Peyer's patch (tissue), 4 donors: ENCODE measurements at places on chromosomes 3 and 15. TPM values are rescaled to one million over a fixed set of nuclear protein-coding genes. Genes with fewer than 3 reads are reported as not detected.
A peak's percentile ranks its signal among the peaks of the same experiment; 100 is the strongest.

DNA sequence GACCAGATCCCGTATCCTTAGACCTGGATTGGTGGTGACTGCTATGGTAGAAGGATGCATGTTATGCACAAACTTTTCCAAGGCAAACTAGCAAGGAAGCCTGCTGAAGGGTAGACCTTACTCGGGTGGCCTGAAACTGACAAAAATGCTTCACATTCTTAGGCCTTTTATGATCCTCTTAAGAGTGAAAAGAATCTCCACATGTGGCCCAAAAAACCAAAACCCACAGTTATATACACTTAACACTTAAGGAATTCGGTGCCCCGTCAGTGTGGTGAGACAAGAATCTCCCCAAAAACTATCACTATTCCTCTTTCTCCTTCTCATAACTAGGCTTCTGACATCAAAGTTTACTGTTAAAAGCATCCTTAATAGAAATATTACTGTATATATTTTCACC lies 130.1 kb upstream of the SOX2 start:
- no peak overlapping the region for H3K4me3 ChIP-seq
- no peak overlapping the region for H3K27ac ChIP-seq
- no peaks in the 10 kb centered on the region for H3K27me3 ChIP-seq
- H3K36me3 ChIP-seq = no peaks in the 10 kb centered on the region

DNA sequence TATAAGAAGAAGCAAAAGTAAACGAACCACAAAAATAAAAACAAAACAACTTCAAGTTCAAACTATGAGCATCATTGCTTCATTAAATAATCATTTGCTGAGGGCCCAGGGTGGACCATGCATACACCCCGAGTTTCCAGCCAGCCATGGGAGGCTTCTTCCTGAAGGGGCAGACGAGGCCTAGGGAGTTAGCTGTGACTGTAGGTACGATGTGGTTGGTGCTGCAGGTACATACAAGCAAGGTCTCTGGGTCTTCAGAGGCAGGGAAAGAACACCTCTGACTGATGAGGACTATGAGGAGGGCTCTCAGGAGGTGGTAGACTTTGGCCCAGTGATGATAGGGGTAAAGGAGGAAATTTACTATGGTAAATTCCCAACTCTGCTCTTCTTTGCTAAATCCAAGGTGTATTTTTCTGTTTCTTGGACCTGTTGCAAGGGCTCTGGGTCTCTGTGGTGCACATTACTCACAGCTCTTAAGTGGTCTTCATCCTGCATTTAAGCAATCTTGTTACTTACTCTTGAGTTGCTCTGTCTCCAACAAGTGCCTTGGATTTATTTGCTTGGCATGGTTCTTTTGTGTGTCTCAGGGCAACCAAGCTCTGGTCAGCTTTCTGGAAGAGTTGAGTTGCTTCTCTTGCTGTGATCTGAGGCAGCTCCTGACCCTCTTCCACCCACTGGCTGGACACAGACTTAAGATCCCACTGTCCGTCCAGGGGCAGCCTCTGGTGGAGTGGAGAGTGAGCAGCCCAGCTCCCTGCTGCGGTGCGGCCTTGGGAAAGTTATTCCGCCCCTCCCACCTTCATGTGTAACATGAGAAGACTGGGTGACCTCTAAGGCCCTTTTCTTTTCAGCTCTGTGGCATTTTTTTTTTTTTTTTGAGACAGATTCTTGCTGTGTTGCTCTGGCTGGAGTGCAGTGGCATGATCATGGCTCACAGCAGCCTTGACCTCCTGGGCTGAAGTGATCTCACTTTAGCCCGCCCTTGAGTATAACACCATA lies 56.1 kb upstream of the KIF23 start:
- no peaks in the 10 kb centered on the region for H3K27me3 ChIP-seq
- H3K4me3 ChIP-seq = no peak overlapping the region
- H3K4me1 ChIP-seq = no peaks in the 10 kb centered on the region
- H3K27ac ChIP-seq = no peak overlapping the region
- no peaks in the 10 kb centered on the region for H3K36me3 ChIP-seq

DNA sequence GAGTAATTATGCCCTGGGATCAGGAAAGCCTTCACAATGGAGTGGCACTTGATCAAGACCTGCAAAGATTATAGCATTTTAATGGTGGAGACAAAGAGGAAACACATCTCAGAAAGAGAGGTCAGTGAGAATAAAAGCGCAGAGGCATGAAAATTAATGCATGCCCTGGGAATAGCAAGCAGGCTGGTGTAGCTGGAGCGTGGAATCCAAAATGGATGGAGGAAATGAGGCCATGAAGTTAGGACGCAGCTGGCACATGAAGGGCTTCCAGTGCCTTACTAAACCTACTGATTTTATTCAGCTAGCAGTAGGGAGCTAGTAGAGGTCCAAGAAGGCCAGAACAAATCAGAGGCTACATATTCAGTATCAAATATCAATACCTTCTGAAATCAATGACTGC lies 38.1 kb downstream of the TMEM212 start:
- H3K4me3 ChIP-seq = no peak overlapping the region
- H3K36me3 ChIP-seq = no peaks in the 10 kb centered on the region
- H3K27ac ChIP-seq = no peak overlapping the region
- DNase-seq = no peak
- no peaks in the 10 kb centered on the region for H3K4me1 ChIP-seq

- DNase-seq = no peak
- H3K4me1 ChIP-seq = no peaks in the 10 kb centered on the region
- H3K4me3 ChIP-seq = no peak overlapping the region
- no peaks in the 10 kb centered on the region for H3K27me3 ChIP-seq
These were observed 91.5 kb upstream of the PROK2 start for GRCh38 chr3:71876135-71877105.

DNA sequence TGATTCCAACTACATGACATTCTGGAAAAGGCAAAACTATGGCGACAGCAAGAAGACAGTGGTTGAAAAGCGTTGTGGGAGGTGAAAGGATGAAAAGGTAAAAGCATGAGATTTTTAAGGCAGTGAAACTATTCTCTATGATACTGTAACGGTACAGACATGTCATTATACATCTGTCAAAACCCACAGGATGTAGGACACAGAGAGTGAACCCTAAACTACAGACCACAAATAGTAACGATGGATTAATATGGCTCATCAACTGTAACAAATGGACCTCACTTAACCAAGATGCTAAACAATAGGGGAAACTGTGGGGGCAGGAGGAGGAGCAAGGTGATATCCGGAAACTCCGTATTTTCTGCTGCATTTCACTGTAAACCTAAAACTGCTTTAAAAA lies 39.1 kb downstream of the MYO9A start:
- H3K27ac ChIP-seq = no peak overlapping the region
- H3K36me3 ChIP-seq = no peaks in the 10 kb centered on the region
- H3K4me3 ChIP-seq = no peak overlapping the region

- H3K4me3 ChIP-seq = no peak overlapping the region
- no peak for DNase-seq
- no peak overlapping the region for H3K27ac ChIP-seq
- H3K4me1 ChIP-seq = peaks cover 4% of the 10 kb centered on the region
These were observed 20.4 kb downstream of the NSUN3 start for GRCh38 chr3:94083261-94083660.

DNA sequence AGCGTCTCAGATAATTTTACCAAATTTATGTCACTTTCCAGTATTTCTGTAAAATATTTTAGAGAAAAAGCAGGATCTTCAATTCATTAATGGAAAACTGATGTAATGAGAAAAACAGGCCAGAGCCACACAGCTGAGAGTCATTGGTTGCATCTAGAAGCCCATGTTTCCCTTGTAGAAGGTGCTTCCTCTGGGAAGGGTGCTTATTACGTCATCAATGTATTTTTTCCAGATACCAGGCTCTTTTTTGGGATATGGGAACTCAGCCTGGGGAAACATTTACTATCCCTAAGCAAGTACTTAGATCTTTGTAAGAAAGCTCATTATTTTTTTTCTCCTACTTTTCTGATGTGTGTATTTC lies 89.1 kb upstream of the PHLDB2 start:
- H3K36me3 ChIP-seq = no peaks in the 10 kb centered on the region
- no peak overlapping the region for H3K27ac ChIP-seq
- no peaks in the 10 kb centered on the region for H3K4me1 ChIP-seq
- H3K4me3 ChIP-seq = no peak overlapping the region
- DNase-seq = no peak

GRCh38 chr3:126897943-126898342 lies 85.0 kb upstream of the PLXNA1 start:
- H3K4me1 ChIP-seq = no peaks in the 10 kb centered on the region
- no peak overlapping the region for H3K4me3 ChIP-seq
- H3K27ac ChIP-seq = no peak overlapping the region
- DNase-seq = no peak
- H3K36me3 ChIP-seq = no peaks in the 10 kb centered on the region

DNA sequence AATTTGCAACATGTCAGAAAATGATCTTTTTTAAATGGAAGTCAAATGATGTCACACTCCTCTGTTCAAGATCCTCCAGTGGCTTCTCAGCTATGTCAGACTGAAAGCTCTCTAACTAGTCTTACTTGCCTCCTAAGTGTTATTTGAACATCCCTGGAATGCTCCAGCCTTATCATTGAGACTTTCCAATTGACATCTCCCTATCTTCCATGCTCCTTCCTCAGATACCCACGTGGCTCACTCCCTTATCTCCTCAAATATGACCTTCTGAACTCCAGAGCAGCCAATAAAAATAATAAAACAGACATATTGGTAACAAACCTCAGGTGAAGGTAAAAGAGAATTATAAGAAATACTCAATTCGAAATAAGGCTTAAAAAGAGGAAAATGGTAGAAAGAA lies 25.5 kb upstream of the AADAC start:
- no peak overlapping the region for H3K4me3 ChIP-seq
- H3K36me3 ChIP-seq = no peaks in the 10 kb centered on the region
- no peaks in the 10 kb centered on the region for H3K4me1 ChIP-seq
- no peaks in the 10 kb centered on the region for H3K27me3 ChIP-seq
- DNase-seq = no peak

DNA sequence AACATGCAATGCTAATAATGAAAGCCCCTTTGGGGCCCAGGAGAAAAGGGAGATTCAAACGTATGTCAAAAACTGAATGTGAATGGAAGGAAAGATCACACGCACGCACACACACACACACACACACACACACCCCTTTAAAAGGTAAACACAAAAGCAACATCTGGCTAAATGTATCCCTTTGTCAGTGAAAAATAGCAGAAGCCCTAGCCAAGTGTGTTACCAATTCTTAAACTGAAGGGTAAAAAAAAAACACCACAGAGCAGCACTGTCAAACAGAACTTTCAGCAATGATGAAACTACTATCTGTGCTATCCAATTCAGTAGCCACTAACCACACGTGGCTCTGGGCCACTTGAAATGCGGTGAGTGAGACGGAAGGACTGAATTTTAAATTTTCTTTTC lies 4.9 kb downstream of the RFTN1 start:
- H3K27me3 ChIP-seq = no peaks in the 10 kb centered on the region
- no peaks in the 10 kb centered on the region for H3K36me3 ChIP-seq
- no peak overlapping the region for H3K4me3 ChIP-seq
- peaks cover 8% of the 10 kb centered on the region for H3K4me1 ChIP-seq
- H3K27ac ChIP-seq = no peak overlapping the region
- no peak for DNase-seq

- H3K4me3 ChIP-seq = no peak overlapping the region
- DNase-seq = peak; percentile 57
- no peaks in the 10 kb centered on the region for H3K4me1 ChIP-seq
- no peaks in the 10 kb centered on the region for H3K27me3 ChIP-seq
- peak overlapping the region; percentile 48 for H3K27ac ChIP-seq
These were observed 364.0 kb upstream of the RBMS3 start for GRCh38 chr3:28916713-28917499.

DNA sequence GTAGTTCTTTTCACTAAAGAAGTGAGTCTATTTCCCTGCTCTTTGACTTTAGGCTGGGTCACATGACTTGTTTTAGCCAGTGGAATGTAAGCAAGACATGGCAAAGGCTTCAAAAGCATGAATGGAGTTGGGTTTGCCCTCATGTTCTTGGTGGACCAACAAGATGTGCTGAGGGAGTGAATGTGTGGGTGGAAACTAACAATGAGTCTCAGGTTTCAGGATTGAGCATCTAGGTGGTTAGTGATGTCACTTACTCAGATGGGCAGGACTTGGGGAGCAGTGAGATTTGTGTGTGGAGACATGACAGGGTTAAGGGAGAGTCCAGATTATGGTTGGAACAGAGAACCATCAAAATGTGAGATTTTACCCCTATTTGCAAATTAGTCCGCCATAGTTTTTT lies 181.4 kb upstream of the UBE2E1 start:
- no peak overlapping the region for H3K27ac ChIP-seq
- no peak for DNase-seq
- no peaks in the 10 kb centered on the region for H3K4me1 ChIP-seq
- H3K4me3 ChIP-seq = no peak overlapping the region

- no peaks in the 10 kb centered on the region for H3K4me1 ChIP-seq
- H3K36me3 ChIP-seq = peaks cover 5% of the 10 kb centered on the region
- no peak overlapping the region for H3K4me3 ChIP-seq
- DNase-seq = no peak
- H3K27ac ChIP-seq = no peak overlapping the region
These were observed 21.5 kb downstream of the CNOT10 start for GRCh38 chr3:32706348-32707025.

GATA2 gene
- 11.6 TPM for total RNA-seq

NTRK3 gene
- total RNA-seq = 1.9 TPM

FBXL2 gene
- total RNA-seq = 1.2 TPM

ADCY5 gene
- total RNA-seq = 23.3 TPM

GASK1A gene
- total RNA-seq = 6.3 TPM
